ENCODE measurements at places on chromosomes 2 and 18.
A peak's percentile ranks its signal among the peaks of the same experiment; 100 is the strongest.

DNA sequence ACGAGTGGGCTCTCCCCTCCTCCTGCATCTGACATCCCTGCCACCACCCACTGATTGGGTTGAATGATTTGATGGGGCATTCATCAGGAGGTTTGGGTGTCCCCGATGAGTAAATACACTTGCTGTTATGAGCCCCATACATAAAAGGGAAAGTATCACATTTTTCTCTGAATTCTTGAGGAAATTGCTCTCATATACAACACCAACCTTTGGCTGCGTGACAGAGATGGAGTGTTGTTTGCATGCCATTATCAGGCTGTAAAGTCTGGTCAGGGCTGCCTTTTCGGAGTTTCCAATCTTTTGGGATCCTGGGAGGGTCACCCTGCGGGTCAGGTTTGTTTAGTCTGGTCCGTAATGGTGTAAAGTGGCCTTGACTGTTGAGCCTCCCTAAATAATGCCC is 227.9 kb upstream of the SPRED2 start:
- DNase-seq: no peak

DNA sequence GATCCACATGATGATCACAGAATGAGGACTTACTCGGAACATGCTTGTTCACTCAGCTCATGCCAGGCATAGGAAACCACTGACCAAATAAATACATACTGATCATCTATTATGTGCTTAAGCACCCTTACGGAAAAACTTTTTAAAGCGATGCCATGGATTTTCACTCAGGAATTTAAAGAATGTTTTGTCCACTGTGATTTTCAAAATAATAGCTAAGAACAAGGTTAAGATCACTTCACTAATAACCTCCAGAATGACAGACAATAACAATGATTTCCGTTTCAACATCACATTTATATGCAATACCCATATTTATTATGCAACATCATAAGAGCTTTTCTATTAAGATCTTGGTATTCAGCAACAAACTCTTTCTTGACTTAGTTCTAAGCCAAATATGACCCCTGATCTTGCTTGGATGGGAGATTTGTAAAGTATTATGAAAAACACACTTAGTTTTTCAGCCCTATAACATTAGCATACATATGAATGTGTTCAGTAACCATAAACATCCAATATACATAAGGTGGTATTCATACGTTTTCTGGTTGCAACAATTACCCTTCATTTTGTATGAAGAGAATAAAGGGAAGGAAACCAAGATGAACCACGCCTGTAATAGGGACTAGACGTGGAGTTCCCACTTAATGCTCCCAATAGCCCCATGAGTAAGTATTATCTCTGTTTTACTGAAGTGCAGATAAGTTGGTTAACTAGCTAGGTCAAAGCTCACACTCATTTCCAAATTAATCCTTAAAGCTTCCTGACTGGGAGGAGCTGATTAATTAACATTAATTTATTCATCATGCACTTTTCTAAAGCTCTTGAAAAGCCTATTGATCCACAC is 1.9 kb downstream of the CD302 start:
- no peak for DNase-seq

- DNase-seq: no peak
Measured at GRCh38 chr18:6368017-6368416, 46.7 kb downstream of the L3MBTL4 start.

- no peak for DNase-seq
Measured at GRCh38 chr2:217367464-217367863, 507.6 kb upstream of the TNP1 start.

DNA sequence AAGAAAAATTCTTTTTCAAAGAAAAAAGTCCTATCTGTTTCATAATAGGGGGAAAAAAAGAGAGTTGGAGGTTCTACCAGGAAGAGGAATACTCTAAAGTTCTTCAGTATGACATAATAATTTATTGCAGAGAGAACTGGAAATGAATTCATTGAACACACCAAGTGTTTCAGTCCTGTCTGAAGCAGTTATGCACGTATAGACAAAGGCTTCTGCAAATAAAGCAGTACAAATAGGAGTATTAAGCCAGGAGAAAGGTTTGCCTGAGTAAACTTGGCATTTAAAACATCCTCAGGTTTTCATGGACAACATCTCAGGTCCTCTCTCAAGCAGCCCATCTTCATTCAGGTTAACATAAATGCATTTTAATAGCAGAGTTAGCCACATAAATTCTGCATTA is 141.6 kb downstream of the CCDC148 start:
- no peak for DNase-seq

DNA sequence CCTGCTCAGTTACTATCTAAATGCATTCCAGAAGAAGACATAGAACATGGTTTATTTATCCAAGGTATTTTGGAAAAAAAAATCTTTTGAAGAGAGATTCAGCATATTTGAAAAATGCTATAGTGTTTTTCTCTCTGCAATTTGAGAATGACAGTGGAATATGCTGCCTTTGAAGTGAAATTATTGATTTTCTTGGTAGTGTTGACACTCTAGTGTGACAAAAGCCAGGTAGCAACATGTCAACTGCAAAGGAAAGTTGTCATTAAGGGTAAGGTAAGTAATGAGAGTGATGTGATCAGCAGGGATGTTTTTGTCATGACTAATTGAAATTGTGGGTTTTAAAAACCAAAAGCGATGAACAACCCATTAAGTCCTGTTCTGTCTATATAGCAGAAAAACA is 1387.1 kb upstream of the TMEFF2 start:
- DNase-seq: no peak

DNA sequence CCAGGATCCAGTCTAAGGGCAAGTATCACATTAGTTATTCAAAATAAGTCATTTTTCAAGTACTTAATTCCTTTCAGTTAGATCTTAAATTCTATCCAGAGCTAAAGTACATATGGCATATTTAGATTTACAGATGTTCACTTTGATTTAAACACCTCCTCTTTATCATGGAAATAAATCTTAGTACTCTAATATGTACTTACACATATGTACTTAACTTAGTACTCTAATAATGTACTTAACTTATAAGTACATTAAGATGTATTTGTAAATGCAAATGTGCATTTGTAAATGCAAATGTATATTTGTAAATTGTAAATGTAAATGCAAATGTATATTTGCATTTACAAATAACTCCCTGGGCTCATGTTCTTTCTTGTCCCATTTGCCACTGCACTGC is 14.6 kb downstream of the PIGN start:
- no peak for DNase-seq

DNA sequence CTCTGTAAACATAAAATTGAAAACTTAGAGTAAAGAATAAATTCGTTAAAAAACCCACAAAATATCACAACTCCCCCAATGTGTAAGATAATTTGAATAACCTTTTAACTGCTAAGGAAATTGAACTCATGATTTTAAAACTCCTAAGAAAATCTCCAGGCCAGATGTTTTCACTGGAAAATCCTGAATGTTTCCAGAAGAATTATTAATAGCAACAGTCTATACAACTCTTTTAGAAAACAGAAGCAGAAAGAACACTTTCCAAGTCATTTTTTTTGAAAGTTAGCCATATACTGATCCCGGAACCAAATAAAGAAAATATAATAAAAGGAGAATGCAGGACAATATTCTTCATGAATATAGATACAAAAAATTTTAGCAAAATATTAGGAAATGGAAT is 165.6 kb downstream of the ACOXL start:
- DNase-seq: no peak

DNA sequence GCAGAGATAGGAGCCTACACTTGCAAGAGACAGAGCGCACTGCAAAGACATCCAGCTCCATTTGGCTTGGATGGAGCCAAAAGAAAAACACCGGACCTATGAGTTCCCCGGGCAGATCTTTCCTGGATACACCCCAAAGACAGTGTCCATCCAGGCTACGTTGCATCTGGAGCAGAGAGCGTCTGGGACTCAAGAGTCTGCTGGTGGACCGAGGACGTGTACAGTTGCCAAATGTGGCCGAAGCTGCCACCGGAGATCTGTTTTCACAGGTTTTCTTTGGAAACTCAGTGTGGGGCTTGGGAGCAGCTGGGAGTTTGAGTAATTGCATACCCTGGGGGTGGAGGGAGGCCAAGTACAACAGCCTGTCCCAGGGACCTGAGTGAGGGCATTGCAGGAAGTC is 192.3 kb upstream of the OSR1 start:
- DNase-seq: no peak

- DNase-seq: no peak
Measured at GRCh38 chr2:66270247-66270646, 164.7 kb upstream of the MEIS1 start.

DNA sequence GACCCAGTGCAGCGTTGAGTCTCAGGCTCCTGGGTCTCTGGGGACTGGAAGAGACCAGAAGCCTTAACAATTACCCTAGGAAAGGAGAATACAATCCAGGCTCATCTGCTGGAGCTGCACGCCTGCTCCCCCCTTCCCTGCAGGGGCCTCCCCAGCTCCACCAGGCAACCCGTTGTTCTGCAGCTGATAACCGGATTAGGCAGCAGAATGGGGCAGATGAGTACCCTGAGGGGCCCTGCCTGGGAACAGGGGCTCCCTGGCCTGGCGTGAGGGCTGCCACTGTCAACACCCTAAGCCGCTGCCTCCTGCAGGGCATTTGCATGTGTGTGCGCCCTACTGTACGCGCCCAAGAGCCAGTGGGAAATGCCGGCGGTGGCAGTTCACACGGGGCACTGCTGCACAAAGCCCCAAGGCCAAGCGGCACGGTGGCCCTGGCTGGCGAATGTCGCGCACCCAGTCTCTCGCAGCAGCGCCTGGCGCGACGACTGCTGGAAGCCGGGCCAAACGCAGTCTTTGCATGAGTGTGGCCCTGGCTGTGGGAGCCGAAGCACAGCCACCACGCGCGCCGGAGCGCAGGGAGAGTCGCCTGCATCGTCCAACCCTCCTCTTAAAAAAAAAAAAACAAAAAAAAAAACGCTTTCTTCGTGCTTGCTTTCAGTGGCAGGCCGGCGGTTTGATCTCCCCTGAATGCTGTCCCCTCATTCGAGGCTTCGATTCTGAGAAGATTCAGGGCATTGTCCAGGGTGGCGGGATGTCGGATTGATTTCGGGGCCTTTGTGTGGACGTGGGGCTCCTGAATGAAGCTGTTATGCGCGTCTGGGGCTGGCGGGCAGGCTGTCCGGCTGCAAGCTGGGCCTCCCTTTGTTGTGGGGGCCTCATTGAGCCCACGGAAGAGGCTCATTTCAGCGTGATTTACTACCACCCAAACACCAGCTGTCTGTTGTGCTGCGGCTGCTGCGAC is 63.8 kb downstream of the SETBP1 start:
- DNase-seq: peak; percentile 71

DNA sequence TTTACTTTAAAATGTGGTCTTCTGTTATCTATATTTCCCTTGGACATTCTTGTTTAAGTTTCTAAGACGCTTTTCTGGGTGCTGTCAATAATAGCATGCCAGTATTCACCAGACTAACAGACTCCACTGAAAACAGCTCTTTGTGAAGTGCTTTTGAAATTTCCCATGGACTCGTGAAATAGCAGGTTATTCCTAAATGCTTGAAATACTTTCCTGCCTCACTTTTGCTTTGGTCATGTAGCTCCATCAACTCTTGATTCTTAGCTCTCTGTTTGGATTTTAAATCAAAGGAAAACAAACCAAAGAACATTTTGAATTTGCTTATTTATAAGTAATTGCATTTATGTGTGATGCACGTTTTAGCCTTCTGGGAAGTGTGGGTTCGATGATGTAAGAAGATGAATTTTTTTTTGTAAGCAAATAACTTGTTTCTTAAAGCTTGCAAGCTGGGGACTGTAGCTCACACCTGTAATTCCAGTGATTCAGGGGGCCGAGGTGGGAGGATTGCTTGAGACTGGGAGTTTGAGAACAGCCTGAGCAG is 147.8 kb downstream of the WDSUB1 start:
- no peak for DNase-seq

DNA sequence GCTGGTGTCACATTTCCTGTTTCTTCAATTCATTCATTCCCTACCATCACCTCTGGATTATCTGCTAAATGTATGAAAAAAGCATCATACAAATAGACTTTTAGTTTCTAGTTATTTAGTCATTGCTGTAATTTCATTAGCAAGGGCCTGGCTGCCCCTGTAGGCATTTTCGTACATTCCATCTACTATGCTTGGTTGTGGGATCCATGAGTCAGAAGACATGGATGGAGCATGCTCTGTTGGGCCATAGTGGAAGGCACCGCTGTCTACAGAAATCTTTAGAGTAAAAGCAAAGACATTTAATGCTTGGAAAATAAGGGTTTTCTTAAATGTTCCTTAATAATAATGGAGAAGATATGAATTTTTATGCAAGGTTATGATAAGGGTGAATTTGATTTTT is 324.8 kb upstream of the MEIS1 start:
- DNase-seq: no peak

- no peak for DNase-seq
Measured at GRCh38 chr2:195343540-195343939, 313.5 kb upstream of the SLC39A10 start.

DNA sequence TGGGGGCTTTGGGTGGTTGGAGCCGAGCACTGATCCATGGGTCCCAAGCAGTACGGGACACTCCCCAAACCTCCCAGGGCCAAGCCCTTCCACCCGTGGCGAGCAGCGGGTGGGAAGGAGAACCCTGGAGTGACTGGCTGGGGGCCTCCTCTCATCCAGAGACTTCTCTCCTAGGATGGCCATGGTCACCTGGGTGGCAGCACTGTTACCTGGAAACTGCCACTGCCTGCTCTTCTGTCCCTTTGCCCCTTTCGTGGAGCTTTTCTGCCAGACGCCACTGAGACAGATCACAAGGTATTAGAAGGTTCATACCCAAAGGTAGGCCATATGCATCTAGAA is 26.9 kb downstream of the CENPO start:
- no peak for DNase-seq

GRCh38 chr2:238158509-238159070 is at the start of gene ERFE:
Gene ERFE, plus strand, starts transcription at chr2:238158970. Its CDS starts 38 bp downstream, at chr2:238159008.
- DNase-seq: peak; percentile 30

GRCh38 chr18:35842536-35842935 is 129.9 kb upstream of the RMP24 start:
- no peak for DNase-seq

GRCh38 chr2:59713577-59713976 is 839.9 kb downstream of the BCL11A start:
- DNase-seq: no peak

DNA sequence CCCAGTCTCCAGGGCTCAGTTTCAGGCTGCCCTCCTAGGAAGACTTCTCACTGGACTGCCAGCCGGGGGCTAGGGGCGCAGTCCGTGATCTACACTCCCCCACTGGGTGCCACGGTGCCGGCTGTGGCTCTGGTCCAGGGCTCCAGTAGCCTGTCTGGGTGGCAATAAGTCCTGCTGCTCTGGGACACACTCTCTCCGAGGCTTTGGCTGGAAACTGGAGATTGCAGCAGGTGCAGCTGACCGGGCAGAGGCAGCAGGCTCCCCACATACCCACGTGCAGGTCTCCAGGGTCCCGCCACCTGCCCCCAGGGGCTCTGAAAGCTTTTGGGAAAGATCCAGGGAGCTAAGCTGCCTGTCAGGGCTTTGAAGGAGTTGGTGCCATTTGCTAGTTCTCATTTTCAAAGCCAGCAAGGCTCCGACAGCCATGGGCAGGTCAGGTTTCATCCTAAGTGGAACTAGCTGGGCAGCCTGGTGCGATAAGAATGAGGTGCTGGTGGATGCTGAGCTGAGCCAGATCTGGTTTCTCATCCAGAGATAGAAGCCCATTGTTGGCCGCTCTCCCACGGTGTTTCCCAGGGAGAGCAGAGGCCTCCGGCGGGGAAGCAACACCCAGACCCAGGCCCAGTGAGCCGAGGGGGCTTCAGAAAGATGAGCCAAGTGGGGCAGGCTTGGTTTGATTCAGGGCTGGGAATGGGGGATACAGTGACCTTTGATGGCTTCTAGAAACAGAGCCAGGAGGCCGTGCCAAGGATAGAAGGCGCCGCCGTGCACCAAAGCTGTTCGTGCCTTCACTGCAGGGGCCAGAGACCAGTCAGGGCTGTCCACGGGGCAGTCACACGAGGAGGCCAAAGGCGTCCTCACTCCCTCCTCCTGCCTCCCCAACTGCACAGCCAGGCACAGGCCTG is 141.7 kb upstream of the GPC1 start:
- DNase-seq: peak; percentile 33

Measured in right kidney (tissue), 9 donors.